ENCODE measurements at places on chromosomes 4 and X.

DNA sequence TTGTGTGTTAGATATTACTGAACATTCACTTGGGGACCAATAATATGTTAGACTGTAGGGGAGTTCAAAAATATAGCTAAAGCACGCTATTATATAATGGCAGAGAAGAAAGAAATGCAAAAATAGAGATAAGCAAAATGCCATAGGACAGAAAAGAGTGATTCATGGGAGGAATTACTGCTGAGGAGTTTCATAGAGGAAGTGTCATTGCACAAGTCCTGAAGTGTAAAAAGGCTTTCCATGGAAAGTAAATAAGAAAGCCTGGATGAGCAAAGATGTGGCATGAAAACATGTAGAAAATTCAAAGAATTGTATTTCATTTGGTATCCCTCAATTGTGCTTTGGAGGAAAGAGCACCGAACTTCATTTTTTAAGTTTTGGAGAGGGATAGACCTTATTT is 14.5 kb downstream of the HMGB2 start:
- DNase-seq = no peak

- no peak for DNase-seq
Measured at GRCh38 chr4:89358935-89359638, 51.5 kb upstream of the GPRIN3 start.

GRCh38 chr4:39169426-39169825 is 12.9 kb upstream of the WDR19 start:
- no peak for DNase-seq

GRCh38 chrX:120001787-120002186 is 58.2 kb upstream of the NKAP start:
- DNase-seq = no peak

- no peak for DNase-seq
Measured at GRCh38 chr4:159526172-159526571, 423.3 kb downstream of the RAPGEF2 start.

DNA sequence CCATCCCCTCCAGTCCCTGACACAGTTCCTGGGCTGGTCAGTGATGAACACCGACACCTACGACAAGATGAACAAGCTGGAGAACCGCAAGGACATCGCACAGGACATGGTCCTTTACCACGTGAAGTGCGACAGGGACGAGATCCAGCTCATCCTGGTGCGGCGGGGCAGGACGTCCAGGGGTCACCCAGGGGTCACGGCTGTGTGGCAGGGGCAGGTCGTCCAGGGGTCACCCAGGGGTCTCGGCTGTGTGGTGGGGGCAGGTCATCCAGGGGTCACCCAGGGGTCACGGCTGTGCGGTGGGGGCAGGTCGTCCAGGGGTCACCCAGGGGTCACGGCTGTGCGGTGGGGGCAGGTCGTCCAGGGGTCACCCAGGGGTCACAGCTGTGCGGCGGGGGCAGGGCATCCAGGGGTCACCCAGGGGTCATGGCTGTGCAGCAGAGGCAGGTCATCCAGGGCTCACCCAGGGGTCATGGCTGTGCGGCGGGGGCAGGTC is 16.7 kb downstream of the ATP5ME start:
- DNase-seq = no peak

GRCh38 chrX:14409341-14409740 is 120.0 kb upstream of the GLRA2 start:
- DNase-seq = no peak

GRCh38 chr4:40617872-40618271 is 11.8 kb downstream of the RBM47 start:
- DNase-seq = no peak

- no peak for DNase-seq
Measured at GRCh38 chrX:80021621-80022020, 7.1 kb downstream of the TBX22 start.

GRCh38 chrX:40952855-40953254 is 132.4 kb upstream of the USP9X start:
- DNase-seq = no peak

DNA sequence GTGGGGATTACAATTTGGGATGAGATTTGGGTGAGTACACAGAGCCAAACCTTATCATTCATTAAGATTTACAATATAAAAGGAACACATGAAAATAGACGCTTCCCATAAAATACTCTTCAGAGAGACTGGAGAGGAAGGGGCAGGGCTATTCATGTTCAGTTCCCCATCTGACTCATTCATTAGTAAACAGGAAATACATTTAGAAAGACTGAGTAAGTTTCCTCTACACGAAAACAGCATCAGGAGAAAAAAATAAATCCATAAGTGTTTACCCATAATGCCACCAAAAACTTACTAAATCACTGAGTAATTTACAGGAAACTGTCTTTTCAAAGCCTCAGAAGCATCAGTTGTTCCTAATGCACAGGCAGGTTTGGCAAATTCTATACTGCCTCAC is 255.4 kb upstream of the CXorf51A start:
- no peak for DNase-seq

GRCh38 chr4:2091990-2092668 is 33.0 kb downstream of the NAT8L start:
- DNase-seq = no peak

DNA sequence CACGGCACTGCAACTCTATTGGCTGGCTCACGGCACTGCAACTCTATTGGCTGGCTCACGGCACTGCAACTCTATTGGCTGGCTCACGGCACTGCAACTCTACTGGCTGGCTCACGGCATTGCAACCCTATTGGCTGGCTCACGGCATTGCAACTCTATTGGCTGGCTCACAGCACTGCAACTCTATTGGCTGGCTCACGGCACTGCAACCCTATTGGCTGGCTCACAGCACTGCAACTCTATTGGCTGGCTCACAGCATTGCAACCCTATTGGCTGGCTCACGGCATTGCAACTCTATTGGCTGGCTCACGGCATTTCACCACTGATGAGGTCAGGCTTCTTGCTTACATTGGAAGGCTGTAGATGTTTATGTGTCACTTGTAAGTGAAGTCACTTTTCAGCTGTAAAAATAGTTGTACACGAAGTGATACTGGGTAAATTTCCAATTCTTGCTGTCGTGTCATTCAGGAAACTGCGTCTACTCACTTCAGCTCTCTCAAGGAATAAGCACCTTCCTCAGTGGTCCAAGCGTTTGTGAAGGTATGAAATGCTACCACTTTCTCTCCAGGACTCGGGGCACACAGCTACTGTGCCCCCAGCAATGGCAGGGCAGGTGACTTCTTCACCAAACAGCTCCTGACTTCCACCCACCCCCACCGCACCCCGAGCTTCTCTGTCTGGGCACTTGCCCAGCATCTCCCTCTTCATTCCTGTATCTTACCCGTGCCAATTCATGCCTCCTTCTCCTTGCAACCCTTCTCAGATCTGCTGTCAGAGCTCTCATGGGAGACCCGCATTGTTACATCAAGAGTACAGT is 141.3 kb downstream of the AFAP1 start:
- no peak for DNase-seq

- no peak for DNase-seq
Measured at GRCh38 chrX:114058988-114059418, 524.9 kb upstream of the HTR2C start.

GRCh38 chr4:136156947-136157346 is 1375.3 kb downstream of the PCDH18 start:
- DNase-seq = no peak

DNA sequence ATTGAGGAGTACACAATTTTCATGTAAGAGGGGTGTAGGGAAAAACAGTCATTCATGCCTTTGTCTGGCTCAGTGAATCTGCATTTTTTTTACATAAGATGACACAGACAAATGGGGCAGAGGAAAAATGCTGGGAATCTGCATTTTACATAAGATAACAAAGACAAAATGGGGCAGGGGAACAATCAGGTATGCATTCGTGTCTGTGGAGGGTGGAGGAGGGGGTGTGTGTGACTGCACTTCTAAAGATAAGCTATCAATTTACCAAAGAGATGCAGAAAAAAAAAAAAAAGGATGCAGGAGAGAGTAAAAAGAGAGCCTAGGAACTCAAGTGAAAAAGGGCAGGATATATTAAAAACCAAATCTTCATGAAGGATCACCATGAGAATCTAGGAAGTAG is 637.4 kb downstream of the ZNF674 start:
- DNase-seq = no peak

GRCh38 chr4:182018691-182019090 is 224.5 kb upstream of the TENM3 start:
- DNase-seq = no peak

GRCh38 chr4:101418466-101418865 is 71.1 kb upstream of the PPP3CA start:
- no peak for DNase-seq

GRCh38 chr4:31737419-31737818 is 1017.2 kb downstream of the PCDH7 start:
- no peak for DNase-seq

DNA sequence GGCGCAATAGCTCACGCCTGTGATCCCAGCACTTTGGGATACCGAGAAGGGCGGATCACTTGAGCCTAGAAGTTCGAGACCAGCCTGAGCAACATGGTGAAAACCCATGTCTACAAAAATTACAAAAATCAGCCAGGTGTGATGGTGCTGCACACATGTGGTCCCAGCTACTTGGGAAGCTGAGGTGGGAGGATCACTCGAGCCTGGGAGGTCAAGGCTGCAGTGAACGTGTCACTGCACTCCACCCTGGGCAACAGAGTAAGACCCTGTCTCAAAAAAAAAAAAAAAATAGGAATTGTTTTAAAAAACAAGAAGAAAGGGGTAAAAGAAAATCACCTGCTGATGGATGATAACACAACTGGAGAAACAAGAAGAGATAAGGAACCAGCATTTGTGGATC is 38.8 kb downstream of the CHIC2 start:
- DNase-seq = no peak

GRCh38 chrX:133373386-133374079 is 41.8 kb downstream of the GPC4 start:
- no peak for DNase-seq

- DNase-seq = peak; percentile 19
Measured at GRCh38 chrX:27966955-27967354, 14.3 kb downstream of the DCAF8L1 start.

GRCh38 chr4:70298051-70298450 is 36.7 kb upstream of the CABS1 start:
- no peak for DNase-seq

- DNase-seq = peak; percentile 87
Measured at GRCh38 chr4:177235026-177235425, 74.6 kb upstream of the NEIL3 start.

DNA sequence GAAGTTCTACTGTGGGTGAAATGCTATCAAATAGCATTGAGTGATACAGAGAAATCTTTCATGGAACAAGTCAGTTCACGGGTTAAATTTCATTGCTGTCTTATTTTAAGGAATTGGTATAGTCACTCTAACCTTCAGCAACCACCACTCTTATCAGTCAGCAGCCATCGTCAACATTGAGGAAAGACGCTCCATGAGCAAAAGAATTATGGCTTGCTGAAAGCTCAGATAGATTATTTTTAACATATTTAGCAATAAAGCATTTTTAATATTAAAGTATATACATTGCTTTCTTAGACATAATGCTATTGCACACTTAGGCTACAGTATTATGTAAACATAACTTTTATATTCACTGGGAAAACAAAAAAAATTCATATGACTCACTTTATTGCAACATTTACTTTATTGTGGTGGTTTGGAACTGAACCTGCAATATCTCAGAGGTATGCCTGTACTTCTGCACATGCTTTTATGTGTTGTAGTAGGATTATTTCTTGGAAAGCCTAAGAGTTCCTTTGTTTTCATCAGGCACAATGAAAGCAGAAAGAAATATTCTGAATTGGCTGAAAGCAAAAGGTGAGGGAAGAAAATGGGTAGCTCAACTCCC is 586.7 kb downstream of the GBA3 start:
- DNase-seq = no peak

DNA sequence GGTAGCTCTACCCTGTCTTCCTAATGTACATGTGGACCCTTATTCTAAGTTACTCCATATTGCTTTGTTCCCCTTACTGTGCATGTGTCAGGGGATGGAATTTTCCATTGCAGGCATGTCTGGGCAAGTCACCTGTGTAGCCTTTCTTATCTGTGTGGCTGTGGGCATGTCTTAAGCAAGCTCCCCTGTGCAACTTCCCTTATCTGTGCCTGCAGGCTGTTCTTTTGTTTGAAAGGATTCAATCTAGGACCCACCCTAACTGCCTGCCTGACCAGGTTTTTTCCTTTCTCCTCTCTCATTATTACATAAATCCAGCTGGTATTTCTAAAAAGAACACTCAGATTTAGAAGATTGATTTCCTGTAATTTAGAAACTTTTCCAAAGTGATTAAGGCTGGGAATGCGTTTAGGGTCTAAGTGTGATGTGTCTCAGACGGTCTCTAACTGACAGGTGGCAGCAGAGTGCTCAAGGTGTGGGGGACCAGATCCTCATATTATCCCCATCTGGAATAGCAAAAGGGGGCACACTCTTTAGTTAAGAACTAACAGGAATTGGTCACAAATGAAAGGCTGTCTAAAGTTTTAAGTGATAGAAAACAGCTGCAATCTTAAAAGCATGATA is 198.9 kb upstream of the PPP1R2C start:
- no peak for DNase-seq

DNA sequence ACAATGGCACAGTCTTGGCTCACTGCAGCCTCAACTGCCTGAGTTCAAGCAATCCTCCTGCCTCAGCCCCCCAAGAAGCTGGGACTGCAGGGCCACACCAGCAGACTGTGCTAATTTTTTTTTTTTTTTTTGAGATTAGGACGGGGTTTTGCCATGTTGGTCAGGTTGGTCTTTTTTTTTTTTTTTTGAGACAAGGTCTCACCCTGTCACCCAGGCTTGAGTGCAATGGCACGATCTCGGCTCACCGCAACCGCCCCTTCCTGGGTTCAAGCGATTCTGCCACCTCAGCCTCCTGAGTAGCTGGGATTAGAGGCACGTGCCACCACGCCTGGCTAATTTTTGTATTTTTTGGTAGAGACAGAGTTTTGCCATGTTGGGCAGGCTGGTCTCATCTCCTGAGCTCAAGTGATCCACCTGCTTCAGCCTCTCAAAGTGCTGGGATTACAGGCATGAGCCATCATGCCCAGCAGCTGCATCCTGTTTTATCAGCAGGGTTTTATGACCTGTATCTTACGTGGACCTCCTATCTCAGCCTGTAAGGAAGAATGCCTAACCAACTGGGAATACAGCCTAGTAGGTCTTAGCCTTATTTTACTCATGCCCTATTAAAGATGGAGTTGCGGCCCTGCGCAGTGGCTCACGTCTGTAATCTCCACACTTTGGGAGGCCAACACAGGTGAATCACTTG is 13.2 kb upstream of the MRPL1 start:
- no peak for DNase-seq

DNA sequence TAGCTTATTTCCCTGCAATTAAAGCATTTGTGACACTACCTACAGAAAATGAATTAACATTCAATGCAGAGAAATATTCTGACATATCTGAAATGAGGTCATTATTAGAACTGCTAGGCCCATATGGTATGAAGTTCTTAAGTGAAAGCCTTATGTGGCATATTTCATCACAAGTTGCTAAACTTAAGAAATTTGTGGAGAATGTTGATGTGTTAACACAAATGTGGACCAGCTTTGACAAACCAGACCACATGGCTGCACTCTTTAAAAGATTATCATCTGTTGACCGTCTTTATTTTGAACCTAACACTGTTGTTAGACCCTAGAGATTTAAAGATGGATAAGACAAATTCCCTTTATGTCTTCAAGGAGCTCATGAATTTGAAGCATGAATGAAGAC is 1024.1 kb downstream of the RPA4 start:
- no peak for DNase-seq

Measured in fibroblast of skin of left quadriceps (primary cell).